ENCODE measurements at places on chromosomes 2 and 18.

GRCh38 chr2:238761868-238762267 lies 86.0 kb upstream of the TWIST2 start:
- DNase-seq = no peak

GRCh38 chr2:129957891-129958290 lies 21.6 kb upstream of the RAB6C start:
- no peak for DNase-seq

- no peak for DNase-seq
Observed at GRCh38 chr2:118856978-118857676, 9.7 kb upstream of the EN1 start.

DNA sequence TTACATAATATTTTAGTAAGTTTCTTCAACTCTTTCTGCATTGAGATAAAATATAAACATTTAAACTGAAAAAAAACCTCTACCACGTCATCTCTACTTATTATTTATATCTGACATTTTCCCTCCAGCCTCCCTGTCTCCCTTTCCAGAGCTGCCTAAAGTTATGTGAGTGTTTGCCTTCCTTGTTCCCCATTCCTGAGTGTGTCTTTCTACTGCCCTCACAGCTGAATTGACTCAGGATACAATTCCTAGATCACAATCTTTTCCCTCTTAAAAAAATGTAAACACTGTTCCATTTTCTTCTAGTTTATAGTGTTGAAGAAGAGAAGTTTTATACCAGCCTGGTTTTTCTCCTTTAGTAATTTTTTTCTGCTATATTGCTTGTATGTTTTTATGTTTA lies 5.3 kb downstream of the TRPM8 start:
- DNase-seq = no peak

- DNase-seq = no peak
Observed at GRCh38 chr2:160931531-160931930, 228.7 kb upstream of the TANK start.

DNA sequence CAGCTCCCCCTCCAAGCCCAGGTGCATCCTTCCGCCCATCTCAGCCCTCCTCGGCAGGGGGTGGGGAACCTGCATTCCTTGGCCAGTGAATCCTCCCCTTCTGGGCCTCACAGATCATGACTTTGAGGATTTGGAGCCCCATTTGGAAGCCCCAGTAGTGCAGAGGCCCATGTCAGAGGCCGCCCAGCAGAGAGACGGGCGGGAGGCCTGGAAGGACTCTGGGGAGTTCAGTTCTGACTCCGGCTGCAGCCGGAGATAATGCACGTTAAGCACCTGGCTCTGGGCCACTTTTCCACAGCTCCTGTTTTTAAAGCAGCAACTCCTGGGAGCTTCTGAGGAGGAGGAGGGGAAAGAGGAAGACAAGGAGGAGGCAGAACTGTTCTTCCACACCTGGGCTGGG lies 14.9 kb downstream of the ATOH8 start:
- no peak for DNase-seq
